Dermis microvascular lymphatic vessel endothelial cell (primary cell): ENCODE measurements at places on chromosomes 11 and 22.

DNA sequence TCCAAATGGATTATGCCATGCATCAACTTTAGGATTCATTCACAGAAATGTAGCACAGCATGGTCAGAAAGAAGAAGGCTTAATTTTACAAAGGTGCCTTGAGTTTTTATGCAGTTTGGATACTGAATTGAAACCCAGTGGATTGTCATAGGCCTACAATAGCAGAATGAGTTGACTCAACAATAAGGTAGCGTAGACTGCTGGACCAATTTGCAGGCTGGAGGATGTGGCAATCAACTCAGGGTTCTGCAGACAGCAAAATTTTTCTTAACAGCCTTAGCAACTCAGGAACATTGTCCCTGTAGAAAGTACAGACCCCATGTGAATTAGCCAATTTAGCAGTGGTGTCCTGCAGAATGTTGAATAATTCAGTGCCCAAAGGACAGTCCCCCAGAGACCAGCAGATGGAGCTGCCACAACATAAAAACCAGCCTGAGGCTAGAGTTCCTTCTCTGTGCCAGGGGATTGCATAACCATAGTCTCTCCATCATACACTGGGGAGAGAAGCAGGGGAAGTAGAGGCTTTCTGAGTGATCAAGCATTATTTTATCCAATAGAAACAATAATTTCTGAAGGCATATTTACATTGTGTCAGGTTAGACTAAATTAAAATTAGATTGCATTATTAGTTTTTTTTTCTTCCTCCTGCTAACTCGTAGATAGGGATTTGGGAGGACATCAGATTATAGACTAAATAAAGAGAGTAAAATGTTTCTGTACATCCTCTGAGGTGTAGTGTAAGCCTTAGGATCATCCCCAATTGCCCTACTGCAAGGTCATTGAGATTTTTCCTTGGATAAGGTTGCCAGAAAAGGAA, 20.3 kb upstream of the MRPL17 start:
- DNase-seq: peak; percentile 65

GRCh38 chr11:37394236-37394870, 796.3 kb upstream of the RAG2 start:
- no peak for DNase-seq

- peak; percentile 54 for DNase-seq
Observed at GRCh38 chr11:83044958-83045712, 26.6 kb downstream of the RAB30 start.

DNA sequence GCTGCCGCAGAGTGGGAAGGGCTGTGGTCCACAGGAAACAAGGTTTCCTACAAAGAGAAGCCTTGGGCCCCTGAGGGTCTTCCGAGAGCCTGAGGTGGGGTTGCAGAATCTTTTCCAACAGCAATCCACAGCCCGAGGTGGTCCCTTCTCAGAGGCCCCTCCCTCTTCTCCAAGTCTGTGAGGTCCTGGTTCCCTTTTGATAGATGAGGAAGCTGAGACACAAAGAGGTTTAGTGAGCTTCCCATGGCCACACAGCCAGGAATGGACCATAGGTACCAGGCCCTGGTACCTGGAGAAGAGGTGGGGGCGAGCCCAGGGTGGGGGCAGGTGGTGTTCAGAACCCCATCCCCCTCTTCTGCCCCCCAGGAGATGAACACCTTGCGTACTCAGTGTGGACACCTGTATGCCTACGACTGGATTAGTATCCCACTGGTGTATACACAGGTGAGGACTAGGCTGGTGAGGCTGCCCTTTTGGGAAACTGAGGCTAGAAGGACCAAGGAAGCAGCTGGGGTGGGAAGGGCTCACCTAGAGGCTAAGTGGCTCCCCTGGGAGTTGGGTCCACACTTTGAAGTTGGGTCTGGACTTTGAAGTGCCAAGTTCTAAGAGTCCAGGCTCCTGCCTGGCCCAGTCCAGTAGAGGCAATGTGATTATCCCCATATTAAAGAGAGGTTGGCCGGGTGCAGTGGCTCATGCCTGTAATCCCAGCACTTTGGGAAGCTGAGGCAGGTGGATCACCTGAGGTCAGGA, 7.0 kb downstream of the BEST1 start:
- DNase-seq: no peak

- DNase-seq: no peak
Observed at GRCh38 chr22:50104141-50104544, 14.3 kb downstream of the MOV10L1 start.
